ENCODE measurements at places on chromosomes 3 and 15.

- no peak for DNase-seq
Observed at GRCh38 chr15:87021751-87022150, 942.1 kb downstream of the AGBL1 start.

GRCh38 chr15:101124731-101125451, 127.0 kb downstream of the CHSY1 start:
- DNase-seq = no peak

DNA sequence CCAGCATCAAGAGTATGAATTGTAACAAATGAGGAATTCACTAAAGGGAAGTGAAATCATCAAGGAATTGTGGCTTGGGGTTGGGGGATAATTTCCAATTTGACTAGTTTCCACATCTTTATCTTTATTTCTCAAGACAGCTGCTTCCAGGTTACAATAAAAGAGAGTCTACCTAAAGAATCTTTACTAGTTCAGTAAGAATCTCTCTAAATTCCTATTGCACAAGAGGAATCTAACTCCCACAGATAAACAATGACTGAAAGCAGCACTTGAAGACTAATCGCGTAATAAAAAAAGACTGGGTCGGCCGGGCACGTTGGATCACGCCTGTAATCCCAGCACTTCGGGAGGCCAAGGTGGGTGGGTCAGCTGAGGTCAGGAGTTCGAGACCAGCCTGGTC, 194.4 kb downstream of the KBTBD8 start:
- DNase-seq = no peak

DNA sequence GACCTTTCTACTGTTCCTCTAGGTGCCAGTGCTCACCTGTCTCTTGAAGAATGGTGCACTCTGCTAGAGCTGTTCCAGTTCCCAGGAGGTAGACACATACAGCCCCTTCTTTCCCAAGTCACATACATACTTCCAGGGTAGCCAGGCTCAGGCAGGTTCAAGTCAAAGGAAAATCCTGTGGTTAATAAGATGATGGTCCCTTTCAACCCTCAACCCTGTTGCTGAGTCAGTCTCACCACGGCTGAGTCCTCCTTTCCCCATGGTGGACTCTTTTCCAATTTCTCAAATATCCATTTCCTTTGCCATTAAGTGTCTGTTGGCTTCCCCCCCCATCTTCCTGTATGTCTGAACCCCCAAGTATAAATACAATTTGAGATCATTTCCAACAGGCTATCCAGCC, 56.1 kb upstream of the ACAN start:
- no peak for DNase-seq

Data from activated T-cell treated with anti-CD3 and anti-CD28 coated beads, Interleukin-2, amount 50 U/mL, for 1 hour (primary cell).